Muscle of leg (tissue), 16 donors: ENCODE measurements at places on chromosomes 1 and 21. TPM values are rescaled to one million over a fixed set of nuclear protein-coding genes. Genes with fewer than 3 reads are reported as not detected.

DNA sequence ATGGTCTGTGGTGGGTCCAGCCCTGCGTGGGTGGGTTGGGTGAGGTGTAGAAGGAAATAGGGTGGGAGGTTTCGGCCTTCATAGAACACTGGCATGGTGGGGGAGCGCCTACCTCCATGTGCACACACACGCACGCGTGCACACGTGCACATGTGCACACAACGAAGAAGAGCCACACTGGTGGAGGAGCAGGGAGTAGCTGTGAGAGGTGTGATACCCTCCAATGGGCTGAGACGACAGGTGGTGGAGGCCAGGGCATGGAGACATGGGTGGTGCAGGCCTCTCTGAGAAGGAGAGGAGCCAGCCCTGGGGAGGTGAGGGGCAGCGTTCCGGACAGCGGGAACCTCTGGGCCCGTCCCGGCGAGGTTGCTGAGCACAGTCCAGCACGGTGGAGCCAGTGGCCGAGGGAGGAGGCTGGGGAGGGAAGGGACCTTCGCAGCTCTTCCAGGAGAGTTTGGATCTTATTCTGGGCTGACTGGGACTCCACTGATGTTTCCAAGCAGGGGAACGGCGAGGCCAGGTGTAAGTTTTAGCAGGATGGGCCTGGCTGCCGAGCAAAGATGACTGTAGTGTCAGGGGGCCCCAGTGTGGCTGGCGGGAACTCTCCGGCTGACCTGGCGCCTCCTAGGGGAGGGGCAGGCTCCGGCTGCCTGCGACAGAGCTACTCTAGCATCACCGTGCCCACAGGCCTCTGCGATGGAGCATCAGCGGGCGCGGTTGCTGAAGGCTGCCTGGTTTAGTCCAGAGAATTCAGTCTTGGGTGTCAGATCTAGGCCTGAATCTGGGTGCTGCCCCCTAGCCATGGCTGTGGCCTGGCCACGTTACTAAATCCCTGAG is 107.2 kb downstream of the ARHGEF10L start:
- no peak overlapping the region for H3K27ac ChIP-seq
- no peaks in the 10 kb centered on the region for H3K27me3 ChIP-seq
- peaks cover 34% of the 10 kb centered on the region for H3K36me3 ChIP-seq
- peaks cover 11% of the 10 kb centered on the region for H3K4me1 ChIP-seq
- no peak overlapping the region for H3K4me3 ChIP-seq

DNA sequence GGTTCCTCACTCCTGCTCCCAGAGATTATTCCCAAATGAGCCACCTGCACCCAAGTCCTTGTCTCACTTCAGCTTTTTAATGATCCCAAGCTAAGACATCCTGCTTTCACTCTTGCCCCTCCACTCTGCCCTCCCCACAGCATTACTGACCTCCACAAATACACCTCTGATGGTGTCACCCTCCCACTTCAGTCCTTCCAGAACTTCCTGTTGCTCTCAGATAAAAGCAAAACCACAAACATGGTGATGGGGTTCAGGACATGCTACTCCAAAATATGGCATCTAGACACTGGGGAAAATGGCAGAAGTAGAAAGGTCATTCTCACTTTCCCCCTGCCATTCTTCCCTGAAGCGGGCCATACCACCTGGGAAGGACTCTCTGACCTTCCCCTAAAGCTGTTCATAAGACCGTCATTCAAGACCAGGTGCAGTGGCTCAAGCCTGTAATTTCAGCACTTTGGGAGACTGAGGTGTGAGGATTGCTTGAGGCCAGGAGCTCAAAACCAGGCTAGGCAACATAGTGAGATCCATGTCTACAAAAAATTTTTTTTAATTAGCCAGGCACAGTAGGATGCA is 65.8 kb upstream of the KLHDC7A start:
- H3K4me1 ChIP-seq = no peaks in the 10 kb centered on the region
- no peak overlapping the region for H3K27ac ChIP-seq
- no peak overlapping the region for H3K4me3 ChIP-seq
- DNase-seq = no peak
- no peaks in the 10 kb centered on the region for H3K36me3 ChIP-seq

- H3K4me1 ChIP-seq = peaks cover 6% of the 10 kb centered on the region
- no peak overlapping the region for H3K27ac ChIP-seq
- H3K4me3 ChIP-seq = peak overlapping the region; percentile 28
- H3K27me3 ChIP-seq = peaks cover 28% of the 10 kb centered on the region
These were observed 660 bp upstream of the PDE4B start for GRCh38 chr1:65791801-65792668.

- H3K36me3 ChIP-seq = no peaks in the 10 kb centered on the region
- H3K4me3 ChIP-seq = no peak overlapping the region
- H3K4me1 ChIP-seq = peaks cover 17% of the 10 kb centered on the region
- peak; percentile 80 for DNase-seq
- peak overlapping the region; percentile 23 for H3K27ac ChIP-seq
- no peaks in the 10 kb centered on the region for H3K27me3 ChIP-seq
These were observed 15.5 kb upstream of the CD247 start for GRCh38 chr1:167533851-167534300.

GRCh38 chr1:102790997-102791396 is 317.3 kb downstream of the COL11A1 start:
- no peak overlapping the region for H3K4me3 ChIP-seq
- no peaks in the 10 kb centered on the region for H3K4me1 ChIP-seq
- H3K27me3 ChIP-seq = no peaks in the 10 kb centered on the region

- no peak for DNase-seq
- H3K4me1 ChIP-seq = peaks cover 4% of the 10 kb centered on the region
- H3K36me3 ChIP-seq = peaks cover 30% of the 10 kb centered on the region
- no peak overlapping the region for H3K4me3 ChIP-seq
These were observed 48.0 kb upstream of the IPO9 start for GRCh38 chr1:201780952-201781351.

DNA sequence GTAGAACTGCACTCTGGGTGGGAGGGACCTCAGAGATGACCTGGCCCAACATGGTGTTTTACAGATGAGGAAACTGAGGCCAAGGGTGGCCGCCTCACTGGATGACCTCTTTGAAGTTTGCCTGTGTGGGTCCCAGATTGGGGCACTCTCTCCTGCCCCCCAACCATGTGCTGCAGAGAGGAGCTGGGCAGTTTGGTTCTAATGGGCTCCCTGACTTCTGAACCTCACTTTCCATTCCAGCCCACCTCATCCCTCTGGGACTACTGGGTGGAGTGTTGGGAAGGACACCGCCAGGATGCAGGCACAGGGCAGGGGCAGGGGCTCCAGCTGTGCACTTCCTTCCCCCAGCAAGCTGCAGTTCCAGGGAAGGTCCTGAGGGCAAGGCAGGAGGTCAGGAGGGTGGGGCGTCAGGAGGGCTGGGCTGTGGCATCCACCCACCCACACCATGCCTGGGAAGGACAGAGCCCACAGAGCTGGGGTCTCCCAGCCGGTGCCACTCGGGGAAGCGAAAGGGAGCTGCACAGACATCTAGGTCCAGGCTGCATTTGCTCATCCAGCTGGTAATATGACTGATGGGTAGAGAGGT is 10.3 kb upstream of the EPS8L3 start:
- H3K27ac ChIP-seq = no peak overlapping the region
- no peak for DNase-seq
- H3K27me3 ChIP-seq = peaks cover 6% of the 10 kb centered on the region

Gene COL8A2
- 35.7 TPM for total RNA-seq

Gene IL22RA1
- total RNA-seq = not detected

Gene SPTA1
- total RNA-seq = 1.2 TPM

Gene CNIH3
- total RNA-seq = 2.9 TPM

GRCh38 chr21:45541221-45542039 is 810 bp downstream of the SLC19A1 start:
- no peaks in the 10 kb centered on the region for H3K36me3 ChIP-seq
- peak overlapping the region; percentile 37 for H3K4me3 ChIP-seq
- peak; percentile 82 for DNase-seq
- H3K4me1 ChIP-seq = peaks cover 29% of the 10 kb centered on the region
- H3K27ac ChIP-seq = peak overlapping the region; percentile 31

DNA sequence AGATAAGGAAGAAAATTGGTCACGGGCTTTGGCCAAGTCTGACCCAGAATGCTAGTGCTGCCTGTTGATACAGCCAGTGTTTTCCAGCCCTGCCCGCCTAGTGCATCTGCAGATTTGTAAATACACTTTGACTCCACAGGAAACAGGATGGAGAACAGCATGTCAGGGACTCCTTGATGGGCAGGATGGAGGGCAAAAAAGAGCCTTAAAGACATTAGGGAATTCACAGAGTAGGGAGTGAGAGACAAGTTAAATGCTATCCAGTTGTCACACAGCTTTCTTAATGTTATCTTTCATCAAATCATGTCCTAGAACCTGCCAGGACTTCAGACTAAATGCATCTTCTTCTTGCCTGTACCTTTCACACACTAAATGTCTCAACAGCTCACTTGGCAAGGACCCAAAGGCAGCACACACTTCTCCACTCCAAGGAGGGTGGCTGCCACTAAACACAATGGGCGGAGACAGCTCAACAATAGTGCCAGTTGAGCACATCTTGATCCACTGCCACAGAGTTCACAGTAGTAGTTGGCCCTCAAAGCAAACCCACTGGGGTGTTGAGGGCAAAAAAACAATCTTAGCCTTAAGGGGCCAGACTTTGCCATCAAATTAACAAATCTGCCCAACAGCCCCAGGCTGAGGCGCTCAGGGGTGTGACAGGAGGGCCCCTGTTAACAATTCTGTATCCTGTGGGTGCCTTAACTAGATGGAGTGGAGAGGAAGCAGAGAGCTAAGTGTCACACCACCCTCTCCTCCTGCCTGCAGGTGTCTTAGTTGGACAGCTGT is 2.7 kb downstream of the HIVEP3 start:
- H3K4me1 ChIP-seq = peaks cover 17% of the 10 kb centered on the region
- peaks cover 34% of the 10 kb centered on the region for H3K27me3 ChIP-seq
- H3K36me3 ChIP-seq = no peaks in the 10 kb centered on the region
- DNase-seq = no peak
- no peak overlapping the region for H3K27ac ChIP-seq

- H3K27ac ChIP-seq = no peak overlapping the region
- no peak for DNase-seq
- no peak overlapping the region for H3K4me3 ChIP-seq
- no peaks in the 10 kb centered on the region for H3K36me3 ChIP-seq
These were observed 46.9 kb downstream of the GIPC2 start for GRCh38 chr1:78092643-78093042.

DNA sequence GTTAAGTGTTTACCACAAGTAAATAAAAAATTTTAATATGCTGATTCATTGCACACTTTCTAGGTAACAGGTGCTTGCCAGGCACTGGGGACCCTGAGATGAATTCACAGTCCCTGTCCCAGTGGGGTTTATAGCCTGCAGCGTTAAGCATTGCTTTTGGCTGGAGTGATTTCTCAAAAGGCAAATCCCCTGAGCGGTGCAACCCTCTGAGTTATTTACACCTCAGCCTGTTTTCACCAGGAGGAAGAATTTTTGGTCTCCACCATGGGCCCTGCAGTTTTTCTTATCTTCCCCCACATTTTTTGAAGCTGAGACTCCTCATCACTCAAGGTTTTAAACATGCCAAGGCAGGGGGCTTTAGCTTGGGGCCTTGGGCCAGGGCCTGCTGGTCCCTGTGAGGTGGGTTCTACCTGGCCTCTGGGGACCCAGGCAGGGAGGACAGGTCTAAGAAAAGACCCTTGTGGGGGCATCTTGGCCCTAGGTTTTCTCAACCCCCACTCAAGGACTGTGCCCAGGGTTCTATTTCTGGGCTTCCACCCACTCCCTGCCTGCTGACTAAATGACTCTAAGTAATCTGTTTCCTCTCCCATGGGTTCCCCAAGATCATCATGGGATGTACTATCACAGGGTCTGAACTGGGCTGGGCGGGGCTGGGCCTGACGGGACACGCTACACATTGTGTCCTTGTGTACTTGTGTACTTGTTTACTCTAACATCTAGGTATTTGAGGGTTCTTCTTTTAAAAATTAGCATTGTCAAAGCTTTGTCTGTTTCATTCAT is 10.2 kb upstream of the CHIT1 start:
- H3K4me1 ChIP-seq = no peaks in the 10 kb centered on the region
- no peak overlapping the region for H3K4me3 ChIP-seq
- H3K36me3 ChIP-seq = no peaks in the 10 kb centered on the region
- H3K27ac ChIP-seq = no peak overlapping the region

DNA sequence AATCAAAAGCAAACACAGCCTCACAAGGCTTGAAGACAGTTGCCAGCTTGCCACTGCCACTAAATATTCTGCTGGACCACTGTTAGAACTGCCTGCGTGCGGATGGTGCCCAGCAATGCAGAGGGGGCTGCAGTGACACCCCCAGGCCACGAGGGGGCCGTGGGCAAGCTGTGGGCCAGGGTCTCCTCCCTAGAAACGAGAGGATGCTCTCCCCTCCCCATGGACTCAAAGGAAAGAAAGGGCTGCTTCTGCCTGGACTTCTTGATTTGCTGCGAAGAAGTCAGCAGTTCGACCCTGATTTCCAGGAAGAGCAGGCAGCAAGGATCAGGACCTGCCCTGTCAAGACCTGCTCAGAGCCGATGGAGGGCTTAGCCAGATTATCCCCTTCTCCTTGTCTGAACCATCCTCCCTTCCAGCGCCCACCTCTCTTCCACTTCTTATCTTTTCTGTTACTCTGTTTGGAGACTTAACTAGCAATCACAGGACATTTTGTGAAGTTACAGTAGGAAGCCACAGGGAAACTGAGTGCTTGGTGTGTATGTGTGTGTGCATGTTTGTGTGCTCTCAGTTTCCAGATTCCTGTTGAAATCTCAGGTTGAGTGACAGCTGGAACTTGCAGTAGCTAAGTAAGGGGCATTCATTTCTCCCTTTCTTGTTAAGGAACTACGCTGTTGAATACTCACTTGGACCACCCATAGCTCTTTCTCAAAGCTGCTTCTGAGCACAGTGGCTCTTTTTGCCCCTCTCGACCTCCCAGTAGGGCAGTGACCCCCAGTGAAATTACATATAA is 2.7 kb downstream of the MAN1C1 start:
- no peaks in the 10 kb centered on the region for H3K36me3 ChIP-seq
- H3K27ac ChIP-seq = no peak overlapping the region
- H3K4me3 ChIP-seq = peak overlapping the region; percentile 6
- DNase-seq = peak; percentile 62
- peaks cover 31% of the 10 kb centered on the region for H3K4me1 ChIP-seq
- peaks cover 3% of the 10 kb centered on the region for H3K27me3 ChIP-seq

DNA sequence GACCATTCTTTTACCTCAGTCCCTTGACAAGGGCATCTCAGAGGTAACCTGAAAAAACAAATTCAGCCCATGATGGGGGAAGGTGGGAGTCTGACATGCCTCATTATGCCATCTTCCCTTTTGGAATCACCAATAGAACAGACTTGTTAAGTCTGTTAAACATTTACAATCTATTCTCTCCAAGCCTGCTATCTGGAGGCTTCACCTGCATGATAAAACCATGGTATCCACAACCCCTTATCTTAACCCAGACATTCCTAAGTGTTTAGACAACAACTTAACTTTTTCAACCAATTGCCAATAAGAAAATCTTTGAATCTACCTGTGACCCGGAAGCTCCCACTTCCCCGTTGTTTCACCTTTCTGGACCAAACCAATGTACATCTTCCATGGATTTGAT is 233.0 kb upstream of the CACYBP start:
- H3K27me3 ChIP-seq = no peaks in the 10 kb centered on the region
- DNase-seq = no peak
- H3K36me3 ChIP-seq = no peaks in the 10 kb centered on the region
- no peak overlapping the region for H3K27ac ChIP-seq
- H3K4me1 ChIP-seq = no peaks in the 10 kb centered on the region
- H3K4me3 ChIP-seq = no peak overlapping the region

- H3K4me3 ChIP-seq = no peak overlapping the region
- peaks cover 7% of the 10 kb centered on the region for H3K4me1 ChIP-seq
- H3K36me3 ChIP-seq = no peaks in the 10 kb centered on the region
- DNase-seq = no peak
- H3K27me3 ChIP-seq = peaks cover 11% of the 10 kb centered on the region
These were observed 132.7 kb downstream of the ACTL8 start for GRCh38 chr1:17887661-17888371.
